Activated CD4-positive, alpha-beta T cell treated with anti-CD3 and anti-CD28 coated beads, Interleukin-2, amount 10 ng/mL, durations not matched to agents 24 days and 14 days (primary cell): ENCODE measurements at places on chromosomes 2 and 18. TPM values are rescaled to one million over a fixed set of nuclear protein-coding genes. Genes with fewer than 3 reads are reported as not detected.

DNA sequence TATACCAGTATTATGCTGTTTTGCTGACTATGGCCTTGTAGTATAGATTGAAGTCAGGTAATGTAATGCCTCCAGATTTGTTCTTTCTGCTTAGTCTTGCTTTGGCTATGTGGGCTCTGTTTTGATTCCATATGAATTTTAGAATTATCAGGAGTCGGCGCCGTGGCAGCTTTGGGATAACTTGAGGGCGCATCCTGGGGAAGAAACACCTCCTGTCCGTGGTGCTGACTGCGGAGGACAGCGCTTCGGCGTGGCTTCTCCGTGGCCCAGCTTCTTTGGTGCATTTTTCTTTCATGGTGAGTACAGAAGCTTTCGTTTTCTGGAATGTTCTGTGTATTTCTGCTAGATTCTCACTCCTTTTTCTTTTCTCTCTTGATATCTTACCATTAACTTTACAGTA is 25.2 kb downstream of the CCDC74A start:
- no peak for DNase-seq

- no peak for DNase-seq
These were observed 90.3 kb downstream of the SPATS2L start for GRCh38 chr2:200396781-200397242.

- no peak for DNase-seq
These were observed 341.7 kb downstream of the PTPRM start for GRCh38 chr18:7908681-7909299.

DNA sequence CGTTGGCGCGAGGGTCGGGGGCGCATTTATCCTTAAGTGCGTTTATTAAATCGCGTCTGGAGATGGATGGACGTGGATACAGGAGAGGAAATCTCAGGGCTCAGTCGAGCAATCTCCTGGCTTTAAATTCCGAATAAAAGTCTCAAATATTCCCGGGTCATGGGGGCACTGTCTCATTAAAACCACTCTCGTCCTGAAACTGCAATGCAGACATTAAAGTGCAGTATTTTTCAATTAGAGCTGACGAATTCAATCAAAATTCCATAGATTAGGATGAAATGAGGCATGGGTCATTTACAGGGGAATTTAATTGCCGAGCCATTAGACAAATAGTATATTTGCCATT is 10.7 kb upstream of the GBX2 start:
- no peak for DNase-seq

DNA sequence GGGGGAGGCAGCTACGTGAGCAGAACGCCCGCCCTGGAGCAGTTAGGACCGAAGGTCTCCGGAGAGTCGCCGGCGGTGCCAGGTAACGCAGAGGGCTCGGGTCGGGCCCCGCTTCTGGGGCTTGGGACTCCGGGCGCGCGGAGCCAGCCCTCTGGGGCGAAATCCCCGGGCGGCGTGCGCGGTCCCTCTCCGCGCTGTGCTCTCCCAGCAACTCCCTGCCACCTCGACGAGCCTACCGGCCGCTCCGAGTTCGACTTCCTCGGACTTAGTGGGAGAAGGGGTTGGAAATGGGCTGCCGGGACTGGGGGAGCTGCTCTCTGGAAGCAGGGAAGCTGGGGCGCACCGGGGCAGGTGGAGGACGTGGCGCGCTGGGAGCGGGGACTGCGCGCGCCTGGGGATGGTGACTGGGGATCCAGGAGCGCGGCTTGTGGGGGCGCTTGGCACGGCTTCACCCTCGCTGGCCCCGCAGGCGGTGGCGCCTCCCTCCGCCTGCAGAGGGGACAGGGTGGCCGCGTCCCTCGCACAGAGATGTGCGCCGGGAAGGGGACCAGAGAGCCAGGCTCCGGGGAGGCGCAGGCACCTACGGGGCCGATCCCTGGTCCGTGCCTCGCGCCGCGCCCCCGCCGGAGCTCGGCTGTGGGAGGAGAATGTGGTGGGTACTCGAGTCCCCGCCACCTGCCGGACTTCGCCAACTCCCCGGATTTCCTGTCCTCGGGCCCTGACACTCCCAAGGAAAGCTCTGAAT is 688 bp downstream of the CDH20 start:
- no peak for DNase-seq

Gene FABP1
- total RNA-seq, result not detected in 2 replicates
